ENCODE measurements at places on chromosomes 5 and 9.
A peak's percentile ranks its signal among the peaks of the same experiment; 100 is the strongest.

- no peak for DNase-seq
Observed at GRCh38 chr5:18675041-18675440, 1040.8 kb downstream of the TAF11L14 start.

DNA sequence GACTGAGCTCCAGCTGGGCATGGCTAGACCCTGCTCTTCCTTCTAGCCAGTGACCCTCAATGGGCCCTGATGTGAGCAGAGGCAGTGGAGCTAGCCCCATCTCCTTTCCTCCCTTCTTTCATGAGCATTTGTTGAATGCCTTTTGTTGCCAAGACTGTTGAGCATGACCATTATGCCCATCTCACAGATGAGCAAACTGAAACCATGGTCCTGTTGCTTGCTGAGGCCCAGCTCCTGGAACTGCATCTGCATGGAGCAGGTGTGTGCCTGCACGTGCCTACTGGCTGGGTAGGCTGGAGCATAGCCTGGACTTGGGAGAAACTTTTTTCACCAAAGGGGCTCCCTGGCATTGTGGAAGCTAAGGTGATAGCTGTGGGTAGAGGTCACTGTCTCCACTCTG lies 3.0 kb upstream of the WNK2 start:
- no peak for DNase-seq

DNA sequence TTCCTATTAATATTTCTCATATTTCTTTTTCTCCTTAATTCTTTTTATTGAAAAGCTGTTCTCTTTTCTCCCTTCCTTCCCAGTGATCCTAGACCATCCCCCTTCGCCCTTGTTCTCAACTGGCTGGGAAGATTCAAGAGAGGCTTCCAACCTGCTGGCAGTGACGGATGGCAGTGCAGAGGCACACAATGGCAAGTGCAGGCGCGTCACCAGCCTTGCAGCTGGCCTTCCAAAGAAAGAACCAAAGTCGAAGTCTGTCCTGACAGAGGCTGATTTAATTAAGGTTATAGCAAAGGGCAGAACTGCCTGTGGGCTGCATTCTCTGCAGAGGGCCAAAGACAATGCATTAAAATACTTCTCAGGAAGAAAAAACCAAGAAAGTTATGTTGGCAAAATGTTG lies 7.4 kb downstream of the CEMIP2 start:
- DNase-seq, result no peak

DNA sequence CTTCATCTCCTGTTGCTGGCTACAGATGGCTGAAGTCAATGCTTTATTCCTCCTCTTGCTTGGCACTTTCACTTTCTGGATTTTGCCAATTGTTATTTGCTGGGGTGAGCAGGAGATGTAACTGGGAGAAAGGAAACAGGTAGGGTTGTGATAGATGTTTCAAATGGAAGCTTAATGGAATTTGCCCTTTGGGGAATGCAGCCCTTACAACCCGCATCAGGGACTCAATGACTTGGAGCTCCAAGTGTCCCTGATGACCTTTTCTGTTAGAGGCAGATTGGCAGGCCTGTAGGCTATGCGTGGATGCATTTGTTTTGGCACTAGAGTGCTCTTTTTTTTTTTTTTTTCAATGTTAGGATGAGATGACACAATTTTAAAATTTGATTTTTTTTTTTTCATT lies 219.9 kb upstream of the GLRA1 start:
- no peak for DNase-seq

DNA sequence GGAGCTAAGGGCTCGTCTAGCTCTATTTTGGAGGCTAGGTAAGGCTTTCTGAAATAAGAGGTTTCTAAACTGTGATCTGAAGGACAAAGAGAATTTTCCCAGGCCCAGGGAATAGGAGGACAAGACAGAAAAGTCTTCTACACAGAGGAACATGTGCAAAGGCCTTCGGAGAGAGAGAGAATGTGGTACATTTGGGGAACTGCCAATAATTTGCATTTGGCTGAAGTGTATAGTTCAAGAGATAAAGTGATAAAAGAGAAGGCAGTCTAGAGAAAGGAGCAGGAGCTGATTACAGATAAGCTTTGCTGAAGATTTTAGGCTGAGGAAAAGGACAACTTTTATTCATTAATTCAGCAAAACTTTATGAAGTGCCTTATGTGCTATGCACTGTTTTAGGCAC lies 214.4 kb upstream of the ELL2 start:
- DNase-seq, result no peak

- DNase-seq, result peak; percentile 81
Observed at GRCh38 chr9:93642961-93643360, 66.6 kb downstream of the PHF2 start.

DNA sequence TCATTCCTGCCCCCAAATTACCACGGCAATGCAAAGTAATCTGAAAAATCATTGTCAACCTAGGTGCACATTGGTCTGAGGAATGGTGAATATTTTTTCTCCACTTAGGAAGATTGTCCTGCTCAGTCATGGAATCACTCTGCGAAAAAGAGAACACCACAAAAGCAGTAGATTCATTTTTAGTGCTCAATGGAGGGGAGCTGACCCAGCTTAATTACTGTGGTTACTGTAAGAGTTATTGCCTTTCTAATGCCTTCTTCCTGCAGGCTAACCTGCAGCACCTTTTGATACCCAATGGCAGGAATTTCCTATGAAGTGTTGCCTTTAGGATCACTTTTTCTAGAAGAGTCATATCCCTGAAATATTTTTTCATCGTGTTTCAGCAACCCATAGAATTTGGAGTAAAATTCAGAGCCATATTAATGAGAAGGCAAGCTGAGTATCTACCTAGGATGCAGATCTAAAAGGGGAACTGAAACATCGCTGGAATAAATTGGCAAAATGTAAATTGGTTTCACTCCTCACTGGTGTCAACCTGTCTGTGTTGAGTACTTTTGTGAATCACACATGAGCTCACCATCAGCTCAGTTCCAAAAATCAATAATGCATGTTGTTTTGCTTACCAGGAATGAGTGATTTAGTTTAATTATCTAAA lies 464.5 kb downstream of the CSNK1G3 start:
- DNase-seq, result no peak

GRCh38 chr9:129356871-129357772 lies 179.1 kb upstream of the IER5L start:
- DNase-seq, result no peak

GRCh38 chr5:139690064-139690802 lies 42.1 kb downstream of the CXXC5 start:
- peak; percentile 77 for DNase-seq

DNA sequence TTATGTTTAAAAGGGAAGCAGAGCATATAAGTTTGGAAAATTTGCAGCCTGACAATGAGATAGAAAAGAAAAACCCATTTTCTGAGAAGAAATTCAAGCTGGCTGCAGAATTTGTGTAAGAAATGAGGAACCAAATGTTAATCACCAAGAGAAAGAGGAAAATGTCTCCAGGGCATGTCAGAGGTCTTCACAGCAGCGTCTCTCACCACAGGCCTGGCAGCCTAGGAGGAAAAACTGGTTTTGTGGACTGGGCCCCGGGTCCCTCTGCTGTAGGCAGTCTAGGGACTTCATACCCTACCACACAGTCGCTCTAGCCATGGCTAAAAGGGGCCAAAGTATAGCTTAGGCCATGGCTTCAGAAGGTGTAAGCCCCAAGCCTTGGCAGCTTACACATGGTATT lies 32.1 kb upstream of the HSD17B4 start:
- no peak for DNase-seq

GRCh38 chr9:99416007-99416406 lies 193.9 kb downstream of the SEC61B start:
- DNase-seq, result peak; percentile 55

- no peak for DNase-seq
Observed at GRCh38 chr5:108830705-108831276, 83.1 kb downstream of the FER start.

DNA sequence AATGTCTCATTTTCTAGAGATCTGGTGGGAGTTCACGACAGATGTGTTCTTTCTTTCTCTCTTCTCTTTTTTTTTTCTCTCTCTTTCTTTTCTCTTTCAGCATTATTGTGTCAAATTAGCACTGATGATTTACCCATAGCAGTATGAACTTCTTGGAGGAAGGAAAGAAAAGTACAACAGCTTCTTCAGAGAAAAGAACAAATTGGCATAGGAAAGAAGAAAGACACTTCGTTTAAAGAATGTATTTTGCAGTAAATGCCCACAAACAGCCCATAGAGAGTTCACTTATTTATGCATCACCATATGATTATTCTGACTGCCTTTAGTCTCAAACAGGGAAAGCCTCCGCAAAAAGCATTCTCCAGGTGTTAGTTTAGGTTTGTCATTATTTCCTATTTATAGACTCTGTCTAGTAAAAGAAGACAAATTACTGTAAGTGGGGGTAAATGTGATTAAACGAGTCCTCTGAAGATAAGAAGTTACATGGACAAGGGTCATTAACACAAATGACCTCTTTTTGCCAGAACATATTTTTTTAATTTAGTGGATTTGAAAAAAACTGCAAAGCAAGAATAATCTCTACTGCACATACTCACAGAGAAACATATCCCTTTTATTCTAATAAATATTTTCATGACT lies 68.0 kb downstream of the POU5F2 start:
- DNase-seq, result no peak

DNA sequence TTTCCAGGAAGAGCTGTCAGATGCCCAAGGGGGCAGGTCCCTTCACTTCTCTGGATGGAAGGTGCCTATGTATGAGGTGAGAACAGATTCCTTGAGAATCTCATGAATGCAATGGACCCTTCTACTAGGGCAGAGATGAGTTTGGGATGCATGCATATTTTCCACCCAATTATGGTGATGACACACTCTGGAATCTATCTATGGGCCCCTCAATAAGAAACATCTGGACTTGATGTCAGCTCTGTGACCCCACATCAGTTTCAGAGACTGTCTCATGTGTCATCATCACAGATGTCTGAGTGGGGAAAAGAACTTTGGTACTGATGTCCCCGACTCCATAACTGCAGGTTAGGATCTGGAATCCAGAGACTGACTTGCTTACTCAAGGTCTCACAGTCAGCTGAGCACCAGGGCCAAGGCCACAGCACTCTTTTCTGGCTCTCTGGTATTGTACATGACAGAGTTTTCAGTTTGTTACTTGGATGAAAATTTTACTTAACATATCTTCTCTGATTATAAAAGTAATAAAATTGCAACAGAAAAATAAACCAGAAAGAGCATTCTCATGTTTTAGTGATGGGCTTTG lies 177.0 kb downstream of the DCP2 start:
- no peak for DNase-seq

DNA sequence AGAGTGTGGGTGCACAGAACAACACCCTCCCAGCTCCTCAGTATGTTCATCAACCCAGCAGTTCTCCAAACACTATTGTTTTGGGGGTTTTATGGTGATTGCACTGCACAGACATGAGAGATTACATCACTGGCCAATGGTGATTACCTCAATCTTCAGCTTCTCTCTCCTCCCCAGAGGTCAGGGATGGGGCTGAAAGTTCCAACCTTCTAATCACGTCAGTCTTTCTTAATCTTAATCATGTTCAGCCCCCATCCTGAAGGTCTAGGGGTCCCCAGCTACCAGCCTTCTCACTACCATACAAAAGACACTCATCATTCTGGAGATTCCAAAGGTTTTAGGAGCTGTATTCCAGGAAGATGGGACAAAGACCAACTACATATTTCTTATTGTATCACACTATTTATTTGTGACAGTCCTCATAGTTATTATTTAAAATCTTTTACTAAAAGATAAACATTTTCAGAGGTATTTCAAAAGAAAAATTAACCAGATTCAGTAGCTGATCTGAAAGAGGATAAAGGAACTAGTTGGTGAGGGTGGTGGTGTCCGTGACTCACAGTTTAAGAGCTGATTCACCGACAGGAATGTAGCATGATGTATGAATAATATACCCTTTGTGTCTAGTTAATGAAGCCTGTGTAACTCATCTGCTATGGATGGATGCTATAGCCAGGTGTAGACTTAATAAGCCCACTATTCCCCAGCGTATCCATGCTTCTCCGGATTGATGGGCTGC lies 35.6 kb downstream of the RASEF start:
- DNase-seq, result peak; percentile 54

DNA sequence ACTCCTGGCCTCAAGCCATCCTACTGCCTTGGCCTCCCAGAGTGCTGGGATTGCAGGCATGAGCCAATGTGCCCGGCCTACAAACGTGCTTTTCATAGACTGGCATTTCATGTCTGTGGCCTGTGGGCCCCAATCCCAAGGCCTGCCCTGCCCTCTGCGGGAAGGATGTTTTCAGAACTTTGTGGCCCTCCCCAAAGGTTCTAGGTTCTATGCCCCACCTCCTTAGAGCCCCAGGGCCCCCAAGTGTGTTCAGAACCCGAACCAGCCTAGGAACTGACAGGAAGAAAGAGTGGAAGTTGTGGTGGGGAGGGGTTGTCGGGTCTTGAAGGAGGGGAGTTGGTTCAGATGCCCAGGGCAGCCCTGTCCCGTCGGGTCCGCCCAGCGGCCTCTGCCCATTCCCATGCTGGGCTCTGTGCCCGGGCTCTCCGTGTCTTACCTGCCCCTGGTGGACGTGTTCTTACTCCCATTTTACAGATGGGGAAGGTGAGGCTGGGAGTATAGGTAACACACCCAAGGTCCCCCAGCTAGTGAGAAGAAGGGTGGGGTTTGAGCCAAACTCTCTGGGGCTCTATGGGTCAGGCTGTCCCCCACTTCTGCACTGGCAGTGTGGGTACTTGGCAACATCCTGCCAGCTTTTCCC lies 175.8 kb upstream of the IER5L start:
- no peak for DNase-seq

DNA sequence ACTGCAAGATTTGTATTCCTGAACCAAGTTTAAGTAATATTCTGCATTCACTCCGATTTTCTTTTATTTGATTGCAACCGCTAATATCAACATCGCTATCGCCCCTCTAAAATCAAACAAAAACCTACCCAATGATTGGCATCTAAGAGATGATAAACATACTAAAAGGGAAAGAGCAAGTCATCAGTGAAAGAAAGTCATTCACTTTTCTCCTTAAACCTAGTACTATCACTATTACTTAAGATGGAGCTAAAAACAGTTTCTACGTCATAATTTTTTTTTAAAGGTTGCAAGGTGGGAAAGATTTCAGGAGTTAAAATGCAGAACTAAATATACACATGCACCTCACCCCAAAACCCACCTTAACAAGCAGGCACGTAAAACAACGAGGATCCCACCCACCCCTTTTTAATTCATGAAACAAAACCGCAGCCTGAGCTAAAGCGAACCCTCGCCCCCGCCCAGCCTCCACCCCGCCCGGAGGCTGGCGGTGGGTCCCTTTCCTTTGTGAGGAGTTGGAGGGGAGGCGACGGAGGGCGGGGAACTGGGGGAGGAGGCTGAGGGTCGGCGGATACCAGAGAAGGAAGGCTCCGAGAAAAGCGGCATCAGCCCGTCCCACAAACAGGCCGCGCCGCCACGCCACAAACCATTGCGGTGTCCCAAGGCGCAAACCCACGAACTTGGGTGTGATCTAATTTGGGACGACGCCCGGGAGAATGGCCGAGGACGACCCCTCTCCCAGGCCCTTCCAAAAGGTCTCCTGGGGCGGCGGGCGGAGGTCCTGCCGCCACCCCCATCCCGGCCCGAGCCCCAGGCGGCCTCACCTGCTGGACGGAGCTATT lies 861 bp downstream of the UBQLN1 start:
- peak; percentile 54 for DNase-seq

All from fibroblast of lung (primary cell).